HCT116 (cell line): ENCODE measurements at places on chromosomes 2 and 18. TPM values are rescaled to one million over a fixed set of nuclear protein-coding genes. Genes with fewer than 3 reads are reported as not detected.

DNAJC5G gene
- total RNA-seq: 2.5 TPM

BCL11A gene
- total RNA-seq: 0.71 TPM

TGFA gene
- total RNA-seq: 50.1 TPM

ELP2 gene
- total RNA-seq: 109 TPM

SLC40A1 gene
- 1.5 TPM for total RNA-seq

CENPO gene
- total RNA-seq: 27.9 TPM

TLX2 gene
- total RNA-seq: not detected

TMEM185B gene
- total RNA-seq: 27.1 TPM

GRB14 gene
- total RNA-seq: 6.3 TPM

TXNDC2 gene
- total RNA-seq: 0.12 TPM

LIMS2 gene
- 3.7 TPM for total RNA-seq

NPAS2 gene
- total RNA-seq: 20.4 TPM

BCS1L gene
- 57.4 TPM for total RNA-seq

DLGAP1 gene
- 0.39 TPM for total RNA-seq

C1GALT1C1L gene
- 0.20 TPM for total RNA-seq

RAB27B gene
- 2.2 TPM for total RNA-seq

TEKT4 gene
- total RNA-seq: not detected

IKZF2 gene
- total RNA-seq: 1.6 TPM

ABCA12 gene
- 1.3 TPM for total RNA-seq

PECR gene
- 16.3 TPM for total RNA-seq

RASGRP3 gene
- 0.59 TPM for total RNA-seq

SLC4A5 gene
- 0.91 TPM for total RNA-seq

OTOF gene
- 0.10 TPM for total RNA-seq

GPR55 gene
- total RNA-seq: not detected

SRD5A2 gene
- total RNA-seq: not detected

CENPA gene
- total RNA-seq: 45.8 TPM

FAM228B gene
- 5.6 TPM for total RNA-seq
